Endothelial cell of coronary artery (primary cell): ENCODE measurements at places on chromosomes 6 and 20. TPM values are rescaled to one million over a fixed set of nuclear protein-coding genes. Genes with fewer than 3 reads are reported as not detected.

Gene TULP4
- total RNA-seq = 63.7 and 85.8 TPM in 2 replicates

Gene GPLD1
- 0.18 and 0.19 TPM in 2 replicates for total RNA-seq

Gene ALDH8A1
- 0.18 and 0.38 TPM in 2 replicates for total RNA-seq

Gene BCAS4
- 2.5 and 4.9 TPM in 2 replicates for total RNA-seq

Gene FAM209B
- 0.18 TPM in 1 of 2 replicates, not detected in the other for total RNA-seq

Gene NT5DC1
- 3.9 and 4.6 TPM in 2 replicates for total RNA-seq

Gene NAPB
- total RNA-seq = 5.8 and 11.1 TPM in 2 replicates

Gene PLEKHG1
- total RNA-seq = 19.3 and 38.7 TPM in 2 replicates

Gene RSPO3
- total RNA-seq = 0.90 and 1.0 TPM in 2 replicates

Gene FBXL4
- total RNA-seq = 6.2 and 9.8 TPM in 2 replicates

Gene LAMA5
- total RNA-seq = 59.0 and 137 TPM in 2 replicates

Gene CLVS2
- under 0.01 TPM in 1 of 2 replicates, not detected in the other for total RNA-seq

Gene PPIL6
- 0.85 and 0.99 TPM in 2 replicates for total RNA-seq

Gene CLDN20
- total RNA-seq = not detected in 2 replicates

Gene C2
- total RNA-seq = 0.19 TPM in 1 of 2 replicates, not detected in the other

Gene TMC2
- total RNA-seq = not detected in 2 replicates

Gene DDRGK1
- total RNA-seq = 26.1 and 37.9 TPM in 2 replicates

Gene CST5
- total RNA-seq = not detected in 2 replicates

Gene C6orf132
- total RNA-seq = 0.85 TPM in 1 of 2 replicates, not detected in the other

Gene COL20A1
- total RNA-seq = not detected in 2 replicates

Gene EPHA7
- 0.09 and 0.54 TPM in 2 replicates for total RNA-seq

Gene C20orf96
- 3.4 and 3.5 TPM in 2 replicates for total RNA-seq

Gene SLC22A23
- 4.4 and 9.0 TPM in 2 replicates for total RNA-seq

Gene CAGE1
- total RNA-seq = 0.09 and 0.19 TPM in 2 replicates

Gene LIN28B
- not detected in 2 replicates for total RNA-seq

Gene TMEM239
- not detected in 2 replicates for total RNA-seq

Gene CST9L
- total RNA-seq = not detected in 2 replicates

Gene RIMS1
- total RNA-seq = 0.09 and 14.0 TPM in 2 replicates

Gene SAMD10
- 1.8 and 2.2 TPM in 2 replicates for total RNA-seq

Gene LYRM2
- 9.3 and 12.3 TPM in 2 replicates for total RNA-seq

Gene FOXF2
- 0.09 TPM in 1 of 2 replicates, not detected in the other for total RNA-seq

Gene MCUR1
- total RNA-seq = 5.3 and 5.9 TPM in 2 replicates

Gene LY6G5C
- total RNA-seq = 1.1 and 1.3 TPM in 2 replicates

Gene EHMT2
- total RNA-seq = 54.2 and 56.9 TPM in 2 replicates

Gene TCP11
- 0.09 TPM in 1 of 2 replicates, not detected in the other for total RNA-seq
